ENCODE measurements at places on chromosomes 11 and 22.
A peak's percentile ranks its signal among the peaks of the same experiment; 100 is the strongest.

GRCh38 chr11:105401269-105401809, 208.5 kb upstream of the GRIA4 start:
- no peak for DNase-seq

GRCh38 chr11:100830978-100831732, 144.1 kb downstream of the ARHGAP42 start:
- no peak for DNase-seq

- DNase-seq = no peak
Observed at GRCh38 chr11:119785131-119785530, 56.1 kb upstream of the NECTIN1 start.

GRCh38 chr11:11148596-11148995, 204.5 kb downstream of the CSNK2A3 start:
- no peak for DNase-seq

DNA sequence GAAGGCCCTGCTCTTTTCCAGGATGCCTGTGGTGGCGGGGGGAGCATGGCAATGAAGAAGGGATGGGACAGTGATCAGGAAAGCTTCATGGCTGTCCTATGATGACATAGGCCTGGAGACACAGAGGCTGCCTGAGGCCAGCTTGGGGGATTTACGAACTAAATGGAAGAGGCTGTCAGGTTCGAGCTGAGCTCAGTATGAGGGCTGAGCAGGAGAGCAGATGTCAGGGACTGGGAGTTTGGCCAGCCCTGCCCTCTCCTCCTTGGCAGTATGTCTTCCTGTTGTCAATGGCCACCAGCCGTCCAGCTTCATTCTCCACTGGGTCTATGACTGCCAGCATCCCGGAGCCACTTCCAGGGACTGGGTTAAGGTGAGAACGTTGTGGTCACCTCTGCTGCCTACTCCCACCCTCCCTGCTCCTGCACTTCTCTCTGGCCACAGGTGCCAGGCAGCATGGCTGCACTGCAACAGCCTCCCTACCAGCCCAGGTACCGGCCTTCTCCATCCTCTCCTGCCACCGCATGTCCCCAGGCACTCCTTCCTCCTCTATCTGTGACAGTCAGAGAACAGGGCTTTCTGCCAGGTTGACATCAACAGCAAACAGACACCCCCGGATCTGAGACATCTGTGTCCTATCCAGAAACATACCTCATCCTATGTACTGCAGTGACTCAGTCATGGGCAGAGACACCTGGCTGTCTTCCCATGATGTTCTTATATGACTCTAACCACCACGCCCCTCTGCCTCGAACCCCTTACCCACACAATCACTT, 75.1 kb downstream of the KIRREL3 start:
- no peak for DNase-seq

DNA sequence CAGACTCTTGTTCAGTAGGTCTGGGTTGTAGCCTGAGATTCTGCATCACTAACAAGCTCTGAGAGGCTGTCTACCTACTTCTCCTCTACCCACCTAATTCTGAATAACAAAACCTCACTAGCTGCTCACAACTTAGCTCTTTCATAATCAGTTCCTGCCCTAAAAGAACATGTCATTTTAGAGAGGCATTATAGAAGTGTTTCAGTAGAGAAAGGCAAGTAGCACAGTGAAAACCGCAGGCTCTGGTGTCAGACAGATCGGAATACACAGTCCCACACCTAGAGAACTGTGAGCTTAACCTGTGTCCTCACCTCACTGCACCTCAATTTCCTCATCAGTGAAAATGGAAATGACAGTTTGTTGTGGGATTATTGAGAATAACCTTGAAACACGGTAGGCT, 1337.6 kb upstream of the TENM4 start:
- DNase-seq = no peak

- DNase-seq = peak; percentile 55
Observed at GRCh38 chr11:59263225-59263894, 50.6 kb upstream of the MPEG1 start.

DNA sequence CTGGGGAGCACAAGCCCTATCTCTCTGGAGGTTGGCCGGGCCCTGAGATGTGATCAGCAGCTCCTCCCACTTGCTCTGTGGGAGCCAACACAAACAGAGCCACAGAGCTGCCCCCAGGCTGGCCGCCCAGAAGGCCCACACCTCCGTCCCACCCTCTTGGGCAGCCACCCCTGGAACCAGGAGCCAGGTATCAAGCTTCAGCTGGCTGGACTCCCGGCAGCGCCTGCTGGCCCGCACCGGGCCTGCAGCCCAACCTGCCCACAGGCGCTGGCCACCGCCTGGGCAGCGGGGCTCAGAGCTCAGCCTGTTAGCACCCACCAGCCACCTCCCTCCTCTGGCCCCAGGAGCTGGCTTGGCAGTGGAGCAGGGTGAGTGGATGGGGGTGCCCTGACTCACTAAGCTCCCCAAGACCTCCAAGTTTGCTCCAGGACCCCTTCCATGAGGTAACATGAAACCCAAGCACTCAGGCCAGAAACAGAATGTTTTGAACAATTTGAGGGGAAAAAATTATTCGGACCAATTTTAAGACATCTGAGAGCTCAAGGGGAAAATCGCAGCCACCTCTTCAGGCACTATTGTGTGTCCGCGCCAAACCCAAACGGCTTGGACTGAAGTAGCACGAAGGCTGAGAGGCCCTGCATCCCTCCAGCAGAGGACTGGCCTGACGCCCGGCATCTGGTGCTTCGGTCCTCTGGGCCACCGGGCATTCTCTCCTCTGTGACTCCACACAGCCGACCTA, 450.8 kb downstream of the SOX6 start:
- no peak for DNase-seq

DNA sequence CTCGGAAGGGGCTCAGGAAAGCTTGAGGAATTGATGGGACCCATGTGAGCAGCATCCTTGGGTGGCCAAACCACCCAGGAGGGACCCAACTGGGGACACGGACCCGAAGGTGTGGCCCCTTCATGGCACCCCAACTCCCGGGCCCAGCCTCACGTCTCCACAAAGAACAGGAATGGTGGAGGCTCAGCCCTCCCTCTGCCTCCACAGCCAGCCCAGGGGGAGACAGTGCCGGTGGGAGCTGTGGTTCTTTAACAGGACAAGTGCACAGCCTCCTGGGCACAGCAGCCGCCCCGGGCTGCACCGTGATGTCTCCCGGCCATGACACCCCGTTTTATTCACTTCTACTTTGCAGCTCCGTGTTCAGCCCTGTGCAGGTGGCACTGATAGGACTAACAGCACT, 587.2 kb downstream of the BRD1 start:
- no peak for DNase-seq

- DNase-seq = no peak
Observed at GRCh38 chr22:26287382-26288225, 118.3 kb downstream of the SEZ6L start.

- DNase-seq = no peak
Observed at GRCh38 chr22:44389181-44389580, 76.4 kb upstream of the SHISAL1 start.

GRCh38 chr11:120581313-120581712, 69.8 kb downstream of the GRIK4 start:
- DNase-seq = no peak

DNA sequence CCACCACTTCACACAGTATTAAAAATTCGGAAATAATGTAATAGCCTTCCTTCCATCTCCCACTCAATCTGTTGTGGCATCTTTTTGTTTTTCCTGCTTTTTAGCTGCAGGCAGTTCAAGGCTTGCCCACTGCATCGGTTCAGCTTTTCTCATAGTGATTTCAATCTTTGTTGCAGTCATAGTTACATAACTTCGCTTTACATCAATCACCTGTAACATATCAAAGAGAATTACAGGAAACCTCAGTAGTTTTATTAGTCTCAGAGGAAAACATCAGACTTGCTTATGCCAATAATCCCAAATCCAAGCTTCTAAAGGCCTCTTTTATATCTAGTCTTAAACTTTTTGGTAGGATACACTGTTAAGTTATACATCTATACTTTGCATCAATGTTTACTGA, 20.5 kb downstream of the CHORDC1 start:
- DNase-seq = no peak

DNA sequence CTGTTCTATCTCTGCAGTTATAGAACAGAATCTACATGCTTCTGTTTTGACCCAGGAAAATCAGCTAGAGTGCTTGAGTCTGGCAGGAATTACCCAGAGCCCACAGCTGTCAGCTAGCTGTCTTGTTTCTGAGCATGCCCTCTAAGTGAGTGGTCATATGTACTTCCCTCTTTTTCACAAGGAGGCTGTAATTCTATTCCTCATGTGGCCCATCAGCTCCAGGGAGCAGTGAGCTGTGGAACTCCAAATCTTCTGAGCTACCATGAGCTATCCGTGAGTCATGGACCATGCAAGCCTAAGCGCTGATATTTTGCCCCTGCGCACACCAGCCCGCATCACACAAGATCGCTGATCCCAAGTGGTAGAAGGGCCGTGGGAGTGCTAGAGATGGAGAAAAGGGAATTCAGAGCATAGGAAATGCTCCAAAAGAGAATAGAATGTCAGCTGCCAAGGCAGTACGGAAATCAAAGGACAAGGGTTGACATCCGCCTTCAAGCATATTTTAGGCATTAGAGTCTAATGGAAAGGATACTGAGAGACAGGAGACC, 5.4 kb downstream of the FJX1 start:
- no peak for DNase-seq

DNA sequence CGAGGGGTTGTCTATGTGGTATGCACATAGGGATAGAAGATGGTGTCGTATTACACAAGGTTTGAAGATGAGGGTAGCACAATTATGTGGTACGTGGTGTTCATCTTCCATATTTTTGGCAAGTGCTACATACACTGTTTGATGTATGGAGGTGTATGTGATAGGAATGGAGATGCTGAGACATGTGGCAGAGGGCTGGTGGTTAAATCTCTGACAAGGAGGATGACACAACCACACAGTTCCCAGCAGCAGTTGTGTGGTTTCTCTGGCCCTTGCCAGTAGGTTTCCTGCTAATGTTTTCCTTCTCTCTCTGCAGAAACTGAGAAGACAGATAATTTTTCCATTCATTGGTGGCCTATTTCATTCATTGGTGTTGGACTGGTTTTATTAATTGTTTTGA, 17.0 kb downstream of the NCR3LG1 start:
- DNase-seq = no peak

- DNase-seq = no peak
Observed at GRCh38 chr22:32794449-32795213, 6.9 kb upstream of the TIMP3 start.

DNA sequence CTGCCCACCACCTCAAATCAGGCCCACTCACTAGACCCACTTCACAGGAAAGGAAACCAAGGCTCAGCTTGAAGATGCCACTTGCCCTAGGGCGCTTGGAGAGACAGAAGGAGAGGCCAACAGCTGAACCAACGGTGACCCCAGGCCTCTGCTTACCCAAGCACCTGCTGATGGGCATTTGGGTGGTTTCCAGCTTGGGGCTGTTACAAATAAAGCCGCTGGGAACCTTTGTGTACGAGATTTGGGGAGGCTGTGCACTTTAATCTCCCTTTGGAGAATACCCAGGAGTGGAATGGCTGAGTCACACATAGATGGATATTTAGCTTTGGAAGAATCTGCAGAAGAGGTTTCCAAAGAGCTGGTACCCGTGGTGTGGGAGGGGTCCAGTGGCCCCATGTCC, 50.9 kb upstream of the LINC01488 start:
- DNase-seq = no peak
